ENCODE measurements at places on chromosomes 13 and 19. TPM values are rescaled to one million over a fixed set of nuclear protein-coding genes. Genes with fewer than 3 reads are reported as not detected.

HIPK4 gene
- 0.14 TPM for total RNA-seq

LMTK3 gene
- total RNA-seq: 2.4 TPM

SIRT2 gene
- 51.7 TPM for total RNA-seq

KCNRG gene
- not detected for total RNA-seq

CTXN1 gene
- 12.0 TPM for total RNA-seq

MRPS12 gene
- total RNA-seq: 73.1 TPM

ERFL gene
- 0.21 TPM for total RNA-seq

C19orf81 gene
- not detected for total RNA-seq

- DNase-seq: no peak
- no peaks in the 10 kb centered on the region for H3K36me3 ChIP-seq
- H3K27me3 ChIP-seq: no peaks in the 10 kb centered on the region
- peaks cover 8% of the 10 kb centered on the region for H3K4me1 ChIP-seq
Measured at GRCh38 chr13:108961542-108962125, 332.2 kb downstream of the MYO16 start.

DNA sequence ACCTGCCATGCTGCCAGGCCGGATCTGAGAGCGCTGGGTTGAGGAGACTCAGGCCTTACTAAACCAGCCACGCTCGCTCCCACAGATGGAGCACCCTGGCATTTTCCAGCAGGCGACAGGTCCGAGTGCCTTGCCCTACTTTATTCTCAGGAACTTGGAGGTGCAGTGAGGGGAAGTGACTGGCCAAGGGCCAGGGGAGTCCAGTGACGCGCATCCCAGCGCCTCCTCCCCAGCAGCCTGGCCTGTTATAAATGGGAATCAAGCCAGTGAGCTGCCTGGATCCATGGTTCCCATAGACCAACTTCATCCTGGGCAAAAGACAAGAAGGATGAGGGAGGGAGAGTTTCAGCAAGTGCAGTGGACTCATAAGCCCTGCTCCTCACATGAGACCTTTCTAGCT lies 35.5 kb downstream of the TMED1 start:
- H3K4me3 ChIP-seq: no peak overlapping the region
- H3K27ac ChIP-seq: no peak overlapping the region
- peaks cover 18% of the 10 kb centered on the region for H3K36me3 ChIP-seq
- no peak for DNase-seq
- no peaks in the 10 kb centered on the region for H3K4me1 ChIP-seq

DNA sequence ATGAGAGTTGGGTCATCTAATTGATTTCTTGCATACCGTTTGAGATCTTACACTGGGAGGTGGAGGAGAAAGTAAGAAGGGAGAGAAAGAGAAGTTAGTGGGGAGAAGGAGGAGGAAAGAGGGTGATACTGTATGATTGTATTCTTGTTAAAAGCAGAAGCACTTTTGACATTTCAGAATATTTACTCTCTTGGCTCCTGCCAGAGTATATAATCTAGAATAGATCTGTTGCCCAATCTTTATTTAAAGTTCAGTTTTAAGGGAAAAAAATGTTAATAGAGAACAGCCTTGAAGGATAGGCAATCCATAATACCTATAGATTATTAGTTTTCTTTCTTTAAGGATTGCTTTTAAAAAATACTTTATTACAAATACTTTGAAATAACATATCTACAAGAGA lies 41.5 kb downstream of the PDS5B start:
- no peaks in the 10 kb centered on the region for H3K36me3 ChIP-seq
- no peaks in the 10 kb centered on the region for H3K27me3 ChIP-seq
- no peaks in the 10 kb centered on the region for H3K4me1 ChIP-seq
- H3K4me3 ChIP-seq: no peak overlapping the region
- H3K27ac ChIP-seq: no peak overlapping the region
- no peak for DNase-seq

DNA sequence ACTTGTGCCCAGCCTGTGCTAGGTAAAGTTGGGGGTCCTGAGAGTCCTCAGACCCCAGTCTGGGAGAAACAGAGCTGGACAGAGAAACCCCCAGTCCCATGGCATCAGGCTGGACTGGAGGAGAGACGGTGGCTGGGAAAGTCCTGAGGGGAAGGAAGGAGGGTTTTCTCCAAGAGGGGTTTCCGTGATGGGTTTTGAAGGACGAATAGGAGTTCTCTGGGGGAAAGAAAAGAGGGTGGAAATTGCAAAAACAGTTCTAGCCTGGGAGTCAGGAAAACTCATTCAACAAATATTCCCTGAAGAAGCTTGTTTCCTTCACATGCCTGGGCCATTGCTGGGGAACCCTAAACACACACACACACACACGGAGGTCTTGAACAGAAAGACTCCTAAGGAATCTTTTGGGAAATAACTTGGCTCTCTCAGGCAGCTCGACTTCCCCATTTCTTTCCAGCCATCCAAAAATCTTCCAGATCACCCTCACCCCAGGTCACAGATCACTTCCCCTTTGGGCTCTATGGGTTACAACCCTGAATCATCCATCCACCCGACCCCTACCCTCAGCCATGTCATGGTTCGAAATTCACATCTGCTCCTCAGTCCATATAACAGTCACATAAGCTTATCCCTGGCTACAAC lies 47.5 kb downstream of the COLGALT1 start:
- peaks cover 6% of the 10 kb centered on the region for H3K4me1 ChIP-seq
- H3K4me3 ChIP-seq: no peak overlapping the region
- H3K27me3 ChIP-seq: peaks cover 45% of the 10 kb centered on the region
- peaks cover 18% of the 10 kb centered on the region for H3K36me3 ChIP-seq
- DNase-seq: no peak

- H3K36me3 ChIP-seq: no peaks in the 10 kb centered on the region
- H3K27me3 ChIP-seq: peaks cover 20% of the 10 kb centered on the region
- H3K4me3 ChIP-seq: no peak overlapping the region
- H3K4me1 ChIP-seq: no peaks in the 10 kb centered on the region
Measured at GRCh38 chr13:31790992-31791391, 51.7 kb downstream of the RXFP2 start.

GRCh38 chr19:8105471-8105870 lies 43.9 kb downstream of the FBN3 start:
- no peak for DNase-seq
- no peak overlapping the region for H3K4me3 ChIP-seq
- H3K4me1 ChIP-seq: no peaks in the 10 kb centered on the region
- no peak overlapping the region for H3K27ac ChIP-seq
- H3K36me3 ChIP-seq: no peaks in the 10 kb centered on the region

DNA sequence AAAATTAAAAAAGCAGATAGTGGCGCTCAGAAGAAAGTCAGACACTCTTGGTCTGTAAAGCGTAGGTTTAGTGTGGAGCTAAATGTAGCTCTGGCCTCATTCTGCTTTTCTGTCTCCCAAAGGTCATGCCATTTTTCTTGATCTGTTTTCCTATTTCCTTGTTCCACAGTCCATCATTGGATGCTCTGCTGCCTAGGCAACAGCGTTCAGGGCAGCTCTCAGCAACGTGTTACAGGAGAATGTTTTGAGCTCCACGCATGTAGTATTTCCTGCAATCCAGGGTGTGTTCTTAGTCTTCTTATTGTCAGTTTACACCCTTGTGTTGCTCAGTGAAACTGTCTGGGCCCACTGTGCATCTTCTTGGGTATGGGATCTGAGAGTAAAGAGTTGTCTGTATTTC lies 46.0 kb upstream of the PCDH8 start:
- H3K27me3 ChIP-seq: peaks cover 62% of the 10 kb centered on the region
- H3K4me3 ChIP-seq: no peak overlapping the region
- H3K27ac ChIP-seq: no peak overlapping the region

DNA sequence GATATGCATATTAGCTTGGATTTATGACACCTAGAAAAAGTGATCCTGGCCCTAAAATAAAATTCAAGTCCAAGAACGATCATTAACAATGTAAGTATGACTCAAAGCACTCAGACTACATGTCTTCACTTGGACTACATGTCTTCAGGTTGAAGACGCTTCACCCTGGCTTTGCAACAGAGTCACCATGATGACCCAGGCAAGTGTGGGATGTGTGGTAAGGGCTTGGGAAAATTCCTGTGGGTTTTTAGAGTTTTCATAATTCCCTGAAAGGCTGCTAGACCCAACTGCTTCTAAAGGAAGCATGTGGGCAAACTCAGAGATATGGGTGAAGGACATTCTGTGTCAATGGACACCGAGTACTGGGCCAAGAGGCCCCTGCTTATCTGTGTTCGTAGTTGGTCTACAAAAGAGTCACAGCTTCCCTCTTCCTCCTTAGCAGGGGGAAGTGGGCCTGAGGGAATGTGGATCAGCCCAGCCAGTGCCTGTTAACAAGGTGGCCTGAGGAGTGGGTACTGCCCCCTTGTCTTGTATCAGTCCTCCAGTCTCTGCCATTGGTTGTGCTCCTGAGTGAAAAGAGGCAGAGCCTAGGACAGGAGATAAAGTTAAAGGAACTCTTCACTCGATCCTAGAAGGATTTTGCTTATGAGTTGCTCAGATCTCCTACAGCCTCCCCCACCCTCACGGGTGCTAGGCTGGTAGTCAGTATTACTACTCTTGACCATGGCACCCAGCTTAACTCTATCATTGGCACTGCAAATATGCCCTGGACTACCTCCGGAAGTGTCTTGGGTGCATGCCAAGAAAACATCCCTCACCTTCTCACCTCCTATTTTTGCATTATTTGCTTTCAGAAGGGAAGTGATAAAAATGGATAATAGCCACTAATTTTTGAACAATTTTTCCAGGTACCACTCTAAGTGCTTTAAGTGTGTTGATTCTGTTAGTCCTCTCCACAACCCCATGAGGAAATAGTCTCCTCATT lies 406.3 kb downstream of the COG6 start:
- H3K27ac ChIP-seq: no peak overlapping the region
- no peak for DNase-seq
- H3K4me1 ChIP-seq: peaks cover 20% of the 10 kb centered on the region
- H3K27me3 ChIP-seq: no peaks in the 10 kb centered on the region

- H3K27ac ChIP-seq: no peak overlapping the region
- no peak for DNase-seq
- H3K27me3 ChIP-seq: no peaks in the 10 kb centered on the region
Measured at GRCh38 chr19:437041-437440, 23.8 kb downstream of the SHC2 start.

- no peaks in the 10 kb centered on the region for H3K36me3 ChIP-seq
- no peak overlapping the region for H3K4me3 ChIP-seq
- H3K27ac ChIP-seq: no peak overlapping the region
- no peaks in the 10 kb centered on the region for H3K27me3 ChIP-seq
Measured at GRCh38 chr13:27638521-27638920, 16.8 kb downstream of the POLR1D start.

DNA sequence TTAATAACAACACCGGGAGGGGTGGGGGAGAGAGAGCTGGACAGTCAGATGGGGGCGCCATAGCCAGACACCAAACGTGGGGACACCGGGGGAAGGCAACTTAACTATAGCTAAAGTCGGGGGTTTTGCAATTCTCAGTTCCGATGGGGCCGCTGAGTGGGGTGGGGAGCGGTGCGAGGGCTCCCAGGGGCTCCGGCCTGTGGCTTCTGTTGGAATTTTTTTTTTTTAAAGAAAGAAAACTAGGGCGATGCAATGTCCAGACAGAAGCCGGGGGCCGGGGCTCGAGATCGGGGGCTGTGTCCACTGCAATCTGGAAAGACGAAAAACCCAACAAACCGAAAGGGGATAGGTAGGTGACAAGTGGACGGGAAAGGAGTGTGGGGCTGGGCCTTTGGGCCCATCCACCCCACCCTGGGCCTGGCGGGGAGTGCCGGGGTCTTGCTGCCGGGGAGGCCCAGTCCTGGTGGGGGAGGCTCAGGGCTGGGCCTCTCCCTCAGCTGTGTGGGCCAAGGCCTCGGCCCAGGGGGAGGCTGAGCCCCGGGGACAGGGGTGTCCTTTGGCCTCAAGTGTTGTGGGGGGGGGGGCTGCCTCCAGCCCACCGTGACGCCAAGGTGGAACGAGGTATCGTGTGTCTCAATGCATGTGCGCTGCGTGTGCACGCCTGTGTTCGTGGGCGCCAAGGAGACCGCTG lies 17.3 kb downstream of the PRKCSH start:
- no peaks in the 10 kb centered on the region for H3K27me3 ChIP-seq
- H3K4me3 ChIP-seq: no peak overlapping the region
- H3K27ac ChIP-seq: no peak overlapping the region
- no peak for DNase-seq
- H3K36me3 ChIP-seq: peaks cover 10% of the 10 kb centered on the region

Measured in Calu3 (cell line).